ENCODE measurements at places on chromosomes 5 and 9.

DNA sequence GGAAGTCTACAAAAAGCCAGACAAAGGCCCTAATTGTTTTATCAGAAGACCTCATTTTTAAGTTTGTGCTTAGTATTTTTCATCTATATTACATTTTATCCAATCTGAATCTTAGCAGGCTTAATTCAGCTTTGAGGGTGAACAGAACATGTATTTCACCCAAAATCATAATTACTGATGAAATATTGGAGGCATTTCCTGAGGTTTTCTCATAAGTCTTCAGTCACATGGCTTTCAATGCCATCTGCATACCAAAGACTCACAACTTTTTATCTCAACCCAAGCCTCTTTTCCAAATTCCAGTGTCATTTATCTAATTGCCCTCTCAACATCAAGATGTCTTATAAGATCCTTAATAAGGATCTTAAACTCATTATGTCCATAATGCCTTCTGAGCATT lies 150.8 kb downstream of the TTC39B start:
- DNase-seq: no peak

DNA sequence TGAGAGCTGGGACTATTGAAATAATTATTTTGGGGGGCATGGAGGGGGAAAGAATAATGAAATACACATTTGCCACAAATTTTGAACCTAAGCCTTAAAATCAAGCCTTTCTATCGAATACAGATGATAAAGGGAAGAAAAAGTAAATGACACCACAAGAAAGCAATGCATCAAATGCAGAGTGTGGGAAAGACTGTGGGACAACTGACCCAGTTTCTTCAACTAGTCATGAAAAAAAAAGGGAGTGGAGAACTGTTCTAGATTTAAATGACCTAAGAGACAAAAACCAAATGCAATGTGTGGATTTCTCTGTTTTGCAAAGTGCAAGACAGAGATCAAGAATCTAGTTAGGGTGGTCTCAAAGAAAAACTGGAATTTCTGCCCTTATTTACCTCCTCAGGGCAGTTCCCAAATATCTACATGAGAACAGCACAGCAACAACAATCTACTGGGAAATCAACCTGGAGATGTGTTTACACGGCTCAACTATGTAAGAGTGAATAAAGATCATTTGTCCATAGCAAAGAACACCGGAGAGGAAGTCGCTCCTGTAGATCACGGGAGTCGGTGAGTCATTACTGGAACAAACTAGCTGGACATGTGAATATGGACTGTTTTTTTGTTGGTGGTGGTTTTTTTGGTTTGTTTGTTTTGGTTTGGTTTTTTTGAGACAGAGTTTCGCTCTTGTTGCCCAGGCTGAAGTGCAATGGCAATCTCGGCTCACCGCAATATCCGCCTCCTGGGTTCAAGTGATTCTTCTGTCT lies 145.9 kb downstream of the DROSHA start:
- DNase-seq: no peak

- DNase-seq: no peak
These were observed 183.2 kb downstream of the ACTL7B start for GRCh38 chr9:108672475-108673190.

GRCh38 chr5:68802430-68802829 lies 291.4 kb upstream of the SLC30A5 start:
- no peak for DNase-seq
